ENCODE measurements at places on chromosomes 16 and 17.
A peak's percentile ranks its signal among the peaks of the same experiment; 100 is the strongest.

DNA sequence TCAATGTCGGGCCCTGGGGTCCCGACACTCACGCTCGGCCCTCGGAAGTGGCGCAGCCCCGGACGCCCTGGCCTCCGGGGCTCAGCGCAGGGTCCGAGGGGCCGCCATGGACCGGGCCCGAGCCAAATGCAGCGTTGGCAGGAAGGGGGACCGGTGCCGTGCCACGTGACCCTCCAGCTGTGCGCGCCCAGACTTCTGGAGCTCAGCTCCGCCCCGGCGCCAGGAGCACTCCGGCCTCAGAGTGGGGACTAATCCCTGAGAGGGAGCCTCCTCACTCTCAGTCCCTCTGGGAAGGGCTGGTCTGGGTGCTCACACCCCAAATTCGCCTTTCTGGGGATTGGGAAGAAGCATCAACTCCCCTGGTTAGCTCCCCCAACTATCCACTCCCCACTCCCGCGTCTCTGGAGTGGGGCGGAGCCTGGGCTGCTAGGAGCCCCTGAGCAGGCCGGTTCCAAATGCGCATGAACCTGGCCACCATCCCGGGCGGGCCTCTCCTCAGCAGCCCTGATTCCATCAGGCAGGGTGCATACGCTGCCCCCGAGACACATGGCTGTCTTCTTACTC, at the start of gene B3GNT9:
Gene B3GNT9, minus strand, starts transcription at position 166 of the 564 bp plus-strand sequence. CDS start 513 bp downstream, outside the sequence.
- H3K4me3 ChIP-seq, result peak within 1 kb of the TSS; percentile 70
- peaks cover 44% of the 10 kb centered on the region for H3K36me3 ChIP-seq
- H3K27me3 ChIP-seq, result peaks cover 20% of the 10 kb centered on the region
- peak within 1 kb of the TSS; percentile 76 for H3K27ac ChIP-seq

DNA sequence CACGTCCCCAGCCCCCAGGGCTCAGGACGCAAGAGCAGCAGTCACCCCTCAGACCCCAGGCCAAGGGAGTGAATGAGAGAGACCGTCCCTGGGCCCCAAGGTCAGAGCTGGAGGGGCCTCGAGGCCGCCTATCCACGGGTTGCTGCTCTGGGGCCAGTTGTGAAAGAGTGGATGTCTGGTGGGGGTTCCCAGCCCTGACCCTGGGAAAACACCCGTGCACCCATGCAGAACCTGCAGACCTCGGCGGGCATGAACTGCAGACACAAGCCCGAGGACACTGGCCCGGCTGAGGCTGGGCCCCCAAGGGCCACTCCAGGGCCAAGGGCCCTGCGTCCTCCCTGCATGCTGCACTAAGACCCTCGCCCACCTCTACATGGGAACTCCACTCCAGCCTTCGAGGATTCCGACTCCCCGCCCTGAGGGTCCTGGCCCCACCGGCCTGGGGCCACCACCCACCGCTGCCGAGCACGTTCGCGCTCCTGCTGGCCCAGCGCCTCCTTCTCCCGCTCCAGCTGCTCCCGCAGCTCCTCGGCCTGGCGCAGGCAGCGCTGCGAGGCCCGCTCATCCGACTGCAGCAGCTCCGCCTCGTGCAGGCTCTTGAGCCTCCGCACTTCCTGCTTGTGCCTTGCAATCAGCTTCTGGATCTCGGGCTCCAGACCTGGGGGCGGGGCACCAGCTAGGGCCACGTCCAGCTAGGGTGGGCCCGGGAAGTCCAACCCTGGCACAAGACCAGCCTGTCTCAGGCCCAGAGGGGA, 27.6 kb upstream of the AATK start:
- no peak for DNase-seq
- H3K4me3 ChIP-seq, result no peak overlapping the region
- H3K36me3 ChIP-seq, result no peaks in the 10 kb centered on the region
- H3K27ac ChIP-seq, result no peak overlapping the region
- no peaks in the 10 kb centered on the region for H3K4me1 ChIP-seq
- no peaks in the 10 kb centered on the region for H3K27me3 ChIP-seq

GRCh38 chr17:17191346-17191792, 14.8 kb downstream of the PLD6 start:
- peaks cover 26% of the 10 kb centered on the region for H3K36me3 ChIP-seq
- no peak for DNase-seq
- no peak overlapping the region for H3K4me3 ChIP-seq

GRCh38 chr16:49856672-49857330, 889 bp upstream of the ZNF423 start:
- H3K27ac ChIP-seq, result no peak overlapping the region
- peak; percentile 38 for DNase-seq
- H3K4me1 ChIP-seq, result peaks cover 17% of the 10 kb centered on the region
- H3K4me3 ChIP-seq, result peak overlapping the region; percentile 69

DNA sequence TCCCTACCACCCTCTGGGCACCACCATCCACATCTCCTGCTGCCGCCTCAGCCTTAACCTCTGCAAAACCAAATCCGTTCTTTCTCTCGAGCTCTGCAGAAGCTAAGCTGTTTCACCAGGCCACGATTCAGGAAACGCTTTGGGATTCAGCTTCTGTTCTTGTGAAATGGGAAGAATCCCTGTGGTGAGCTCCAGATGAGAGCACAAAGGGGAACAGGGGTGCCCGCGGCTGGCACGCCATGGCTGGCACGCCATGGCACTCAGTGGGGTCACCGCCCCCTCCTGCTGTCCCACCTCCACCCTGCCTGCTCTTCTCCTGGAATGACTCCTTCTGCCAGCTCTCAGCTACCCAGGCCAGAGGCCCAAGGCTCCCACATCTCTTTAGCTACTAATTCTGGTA, 5.7 kb downstream of the QPRT start:
- DNase-seq, result no peak
- no peaks in the 10 kb centered on the region for H3K27me3 ChIP-seq
- H3K4me1 ChIP-seq, result peaks cover 30% of the 10 kb centered on the region

DNA sequence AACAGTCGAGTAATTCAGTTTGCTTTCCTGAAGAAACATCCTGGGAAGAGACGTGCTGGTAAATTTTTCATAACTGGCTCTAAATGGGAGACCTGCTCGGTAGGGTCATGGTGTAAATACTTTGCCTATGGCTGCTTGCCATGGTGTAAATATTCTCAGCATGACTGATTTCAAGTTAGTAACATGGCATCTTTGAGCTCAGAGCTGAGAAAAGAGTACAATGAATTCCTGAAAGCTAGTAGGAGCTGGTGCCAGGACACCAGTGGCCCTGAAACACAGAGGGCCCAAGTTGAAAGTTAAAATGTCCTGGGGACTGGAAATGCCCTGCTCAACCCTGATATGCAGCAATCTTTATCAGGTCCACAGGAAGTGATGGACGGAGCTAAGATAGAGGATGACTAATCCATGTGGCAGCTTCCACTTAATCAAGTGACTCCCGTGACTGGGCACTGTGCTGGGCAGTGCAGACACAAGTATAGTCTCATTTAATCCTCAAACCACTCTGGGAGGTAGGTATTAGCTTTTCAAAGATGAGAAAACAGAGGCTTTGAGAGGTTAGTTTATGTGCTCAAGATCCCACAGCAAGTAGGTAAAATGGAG, 130.1 kb upstream of the ADAMTS18 start:
- no peaks in the 10 kb centered on the region for H3K36me3 ChIP-seq
- H3K4me1 ChIP-seq, result no peaks in the 10 kb centered on the region
- DNase-seq, result no peak
- H3K27me3 ChIP-seq, result no peaks in the 10 kb centered on the region
- H3K27ac ChIP-seq, result no peak overlapping the region

DNA sequence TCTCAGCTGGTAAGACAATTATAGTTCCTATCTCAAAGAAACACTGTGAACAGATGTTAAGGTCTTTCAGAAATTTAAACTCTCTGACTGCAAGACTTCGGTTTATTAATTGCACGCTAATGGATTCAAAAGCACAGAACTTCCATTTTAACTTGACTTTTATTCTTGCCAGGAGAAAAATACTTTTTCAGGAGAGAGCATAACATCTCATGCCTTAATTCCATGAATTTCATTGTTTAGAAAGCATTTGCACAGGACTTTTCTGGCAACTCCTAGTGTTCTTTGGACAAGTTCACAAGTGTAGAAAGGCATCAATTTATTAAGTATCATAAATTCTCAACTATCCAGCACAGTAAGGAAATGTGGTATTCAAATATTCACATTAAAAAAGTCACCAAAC, 22.4 kb downstream of the STX8 start:
- no peak for DNase-seq
- H3K27me3 ChIP-seq, result no peaks in the 10 kb centered on the region
- no peak overlapping the region for H3K4me3 ChIP-seq
- H3K27ac ChIP-seq, result no peak overlapping the region

- no peaks in the 10 kb centered on the region for H3K27me3 ChIP-seq
- peaks cover 48% of the 10 kb centered on the region for H3K36me3 ChIP-seq
- peak within 1 kb of the TSS; percentile 99 for H3K4me3 ChIP-seq
- peak within 1 kb of the TSS; percentile 97 for H3K27ac ChIP-seq
- DNase-seq, result peak; percentile 91
- H3K4me1 ChIP-seq, result peaks cover 73% of the 10 kb centered on the region
Measured at GRCh38 chr16:30472328-30472942, at the start of gene ITGAL. TSS of gene ITGAL (plus strand) at chr16:30472742. CDS start at chr16:30472838, 96 bp downstream.

GRCh38 chr17:82212331-82213250, at the start of gene CCDC57:
TSS of gene CCDC57 (minus strand) at chr17:82212842. CDS start at chr17:82201944, 10,898 bp downstream.
- peak within 1 kb of the TSS; percentile 74 for H3K4me3 ChIP-seq
- peaks cover 4% of the 10 kb centered on the region for H3K36me3 ChIP-seq
- DNase-seq, result peak; percentile 80
- peaks cover 8% of the 10 kb centered on the region for H3K27me3 ChIP-seq

- H3K27me3 ChIP-seq, result peaks cover 52% of the 10 kb centered on the region
- no peak within 1 kb of the TSS for H3K4me3 ChIP-seq
- no peak for DNase-seq
- H3K4me1 ChIP-seq, result peaks cover 9% of the 10 kb centered on the region
Measured at GRCh38 chr17:34356194-34356593, at the start of gene CCL13. TSS of gene CCL13 (plus strand) at chr17:34356480. CDS start at chr17:34356527, 47 bp downstream.

- no peaks in the 10 kb centered on the region for H3K27me3 ChIP-seq
- peak; percentile 73 for DNase-seq
- H3K36me3 ChIP-seq, result peaks cover 32% of the 10 kb centered on the region
Measured at GRCh38 chr17:46194393-46195216, 1.4 kb upstream of the KANSL1 start.

- H3K4me1 ChIP-seq, result no peaks in the 10 kb centered on the region
- H3K36me3 ChIP-seq, result no peaks in the 10 kb centered on the region
- H3K27me3 ChIP-seq, result peaks cover 44% of the 10 kb centered on the region
- no peak overlapping the region for H3K27ac ChIP-seq
- no peak overlapping the region for H3K4me3 ChIP-seq
Measured at GRCh38 chr17:49513044-49513395, 17.9 kb downstream of the NGFR start.

DNA sequence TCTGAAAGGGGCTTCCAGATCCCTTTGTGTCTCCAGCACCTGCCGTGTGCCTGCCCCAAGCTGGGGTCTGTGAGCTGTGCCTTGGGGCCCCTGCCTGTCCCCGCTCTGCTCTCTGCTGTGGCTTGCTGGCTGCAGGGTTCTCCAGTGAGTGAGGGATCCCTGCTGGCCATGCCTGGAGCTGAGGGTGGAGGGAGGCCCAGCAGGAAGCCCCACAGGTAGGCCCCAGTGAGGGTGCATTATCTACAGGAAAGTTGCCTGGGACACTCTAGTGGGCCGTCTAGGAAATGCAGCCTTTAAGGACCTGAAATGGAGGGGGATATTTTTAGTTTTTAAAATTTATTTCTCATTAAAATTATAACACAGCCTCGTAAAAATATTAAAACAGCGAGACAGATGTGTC, 50.9 kb downstream of the JPH3 start:
- no peaks in the 10 kb centered on the region for H3K36me3 ChIP-seq
- H3K27ac ChIP-seq, result no peak overlapping the region

- peaks cover 4% of the 10 kb centered on the region for H3K4me1 ChIP-seq
- no peak overlapping the region for H3K27ac ChIP-seq
- no peaks in the 10 kb centered on the region for H3K36me3 ChIP-seq
- DNase-seq, result no peak
Measured at GRCh38 chr17:81499601-81499970, 13.0 kb downstream of the ACTG1 start.

- H3K36me3 ChIP-seq, result no peaks in the 10 kb centered on the region
- H3K27ac ChIP-seq, result no peak overlapping the region
- no peaks in the 10 kb centered on the region for H3K27me3 ChIP-seq
- no peak overlapping the region for H3K4me3 ChIP-seq
- H3K4me1 ChIP-seq, result no peaks in the 10 kb centered on the region
Measured at GRCh38 chr17:26792486-26792885, 501.4 kb upstream of the WSB1 start.

DNA sequence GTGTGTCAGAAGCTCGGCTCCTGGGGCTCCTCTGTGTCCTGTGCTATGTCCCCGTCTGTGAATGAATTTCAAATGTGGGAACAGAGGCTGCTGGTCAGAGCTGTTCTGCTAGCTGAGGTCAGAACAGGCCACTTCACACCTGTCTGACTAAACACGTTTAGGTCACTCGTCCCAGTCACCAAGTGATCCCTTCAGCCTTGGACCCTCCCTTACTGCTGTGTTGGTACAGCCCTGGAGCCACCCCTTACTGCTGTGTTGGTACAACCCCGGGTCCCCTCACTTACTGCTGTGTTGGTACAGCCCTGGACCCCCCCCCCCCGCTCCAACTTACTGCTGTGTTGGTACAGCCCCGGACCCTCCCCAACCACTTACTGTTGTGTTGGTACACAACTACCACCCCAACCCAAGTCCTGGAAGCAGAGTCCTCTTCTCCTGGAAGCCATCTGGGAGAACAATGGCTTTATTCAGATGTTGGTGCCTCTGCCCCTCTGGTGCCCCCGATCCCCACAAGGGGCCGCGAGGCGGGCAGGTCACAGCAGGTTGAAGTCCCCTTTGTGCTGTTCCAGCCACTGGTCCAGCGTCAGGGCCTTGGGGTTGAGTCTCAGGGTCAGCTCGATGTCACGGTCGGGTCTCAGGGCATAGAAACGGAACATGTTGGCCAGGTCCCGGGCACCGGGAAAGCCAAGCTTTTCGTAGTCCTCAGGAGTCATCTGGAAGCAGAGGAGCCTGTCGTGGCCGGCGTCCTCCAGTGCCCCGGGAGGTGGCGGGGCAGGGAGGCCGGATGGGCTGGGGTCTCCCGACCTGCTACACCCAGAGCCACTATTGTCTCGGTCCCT, 13.0 kb downstream of the NMRAL1 start:
- no peak for DNase-seq
- peaks cover 42% of the 10 kb centered on the region for H3K36me3 ChIP-seq
- H3K4me3 ChIP-seq, result no peak overlapping the region
- H3K27ac ChIP-seq, result no peak overlapping the region

GRCh38 chr16:66455970-66456369, 28.9 kb downstream of the BEAN1 start:
- no peak overlapping the region for H3K27ac ChIP-seq
- no peaks in the 10 kb centered on the region for H3K36me3 ChIP-seq
- H3K4me1 ChIP-seq, result peaks cover 11% of the 10 kb centered on the region
- no peak for DNase-seq
- peaks cover 45% of the 10 kb centered on the region for H3K27me3 ChIP-seq

DNA sequence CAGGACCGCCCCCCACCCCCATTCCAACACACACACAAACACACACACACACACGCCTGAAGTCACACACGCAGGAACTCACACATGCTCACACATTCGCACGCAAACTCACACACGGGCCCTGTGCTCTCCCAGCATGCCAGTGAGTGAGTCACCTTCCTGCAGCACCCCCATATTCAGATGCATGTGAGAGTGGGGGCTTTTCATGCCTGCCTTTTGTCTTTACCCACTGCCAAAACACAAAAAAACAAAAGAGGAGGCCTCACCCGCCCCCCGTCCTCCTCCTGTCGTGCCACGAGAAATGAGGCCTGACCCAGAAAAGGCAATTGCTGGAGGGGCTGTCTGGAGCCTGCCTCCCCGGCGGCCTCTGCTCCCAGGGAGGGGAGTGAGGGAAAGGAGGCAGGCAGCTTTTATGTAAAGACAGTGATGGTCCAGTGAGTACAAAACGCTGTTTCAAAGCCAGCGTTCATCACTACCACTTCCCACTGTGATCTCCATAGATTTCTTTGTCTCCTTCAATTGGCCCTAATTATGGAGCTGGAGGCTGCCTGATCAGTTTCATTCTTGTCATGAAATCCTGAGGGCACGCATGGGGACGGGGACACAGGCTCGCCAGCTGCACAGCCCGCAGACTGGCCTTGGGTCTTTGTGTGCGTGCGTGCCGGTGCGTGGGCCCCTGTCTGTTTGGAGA, 29.5 kb upstream of the GSE1 start:
- no peak overlapping the region for H3K27ac ChIP-seq
- no peaks in the 10 kb centered on the region for H3K4me1 ChIP-seq
- no peak for DNase-seq
